Stimulated activated naive B cell treated with anti-CD40 and anti-IgM and Interleukin-4, amounts not matched to agents 10 μg/mL and 1 μg/mL and 100 μg/mL, for 72 hours (primary cell): ENCODE measurements at places on chromosomes 11 and 22.

DNA sequence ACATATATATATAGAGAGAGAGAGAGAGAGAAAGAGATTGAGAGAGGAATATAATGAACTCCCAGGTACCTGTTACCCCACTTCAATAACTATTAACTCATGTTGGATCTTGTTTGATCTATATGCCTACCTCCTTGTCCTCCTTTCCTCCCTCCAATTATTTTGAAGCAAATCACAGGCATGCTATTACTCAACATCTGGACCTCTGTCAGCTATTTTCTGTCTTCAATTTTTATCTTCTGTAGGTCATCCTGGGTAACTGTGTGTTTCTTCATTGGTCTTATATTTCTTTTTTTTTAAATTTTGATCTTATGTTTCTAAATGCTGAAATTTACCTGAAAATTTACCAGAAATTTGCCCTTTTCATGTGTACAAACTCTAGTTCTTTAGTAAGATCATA lies 24.8 kb downstream of the UVRAG start:
- H3K27ac ChIP-seq = peak overlapping the region; percentile 49
- H3K36me3 ChIP-seq = peaks cover 34% of the 10 kb centered on the region
- no peaks in the 10 kb centered on the region for H3K27me3 ChIP-seq
- no peak overlapping the region for H3K4me3 ChIP-seq
- peaks cover 89% of the 10 kb centered on the region for H3K4me1 ChIP-seq

- peaks cover 19% of the 10 kb centered on the region for H3K4me1 ChIP-seq
- H3K36me3 ChIP-seq = no peaks in the 10 kb centered on the region
- H3K27ac ChIP-seq = no peak overlapping the region
Measured at GRCh38 chr22:49998718-49999062, 13.9 kb downstream of the IL17REL start.

- no peaks in the 10 kb centered on the region for H3K4me1 ChIP-seq
- H3K27ac ChIP-seq = no peak overlapping the region
- H3K4me3 ChIP-seq = no peak overlapping the region
- H3K27me3 ChIP-seq = peaks cover 27% of the 10 kb centered on the region
Measured at GRCh38 chr11:32039149-32039548, 51.7 kb upstream of the RCN1 start.

- DNase-seq = no peak
- H3K4me3 ChIP-seq = no peak overlapping the region
- no peaks in the 10 kb centered on the region for H3K36me3 ChIP-seq
- H3K27ac ChIP-seq = no peak overlapping the region
- peaks cover 18% of the 10 kb centered on the region for H3K4me1 ChIP-seq
- H3K27me3 ChIP-seq = peaks cover 12% of the 10 kb centered on the region
Measured at GRCh38 chr22:38964989-38965388, 7.6 kb downstream of the APOBEC3A start.

GRCh38 chr22:44719586-44720368 lies 17.8 kb downstream of the PRR5 start:
- H3K4me1 ChIP-seq = peaks cover 2% of the 10 kb centered on the region
- no peak for DNase-seq
- H3K4me3 ChIP-seq = no peak overlapping the region
- no peaks in the 10 kb centered on the region for H3K27me3 ChIP-seq

DNA sequence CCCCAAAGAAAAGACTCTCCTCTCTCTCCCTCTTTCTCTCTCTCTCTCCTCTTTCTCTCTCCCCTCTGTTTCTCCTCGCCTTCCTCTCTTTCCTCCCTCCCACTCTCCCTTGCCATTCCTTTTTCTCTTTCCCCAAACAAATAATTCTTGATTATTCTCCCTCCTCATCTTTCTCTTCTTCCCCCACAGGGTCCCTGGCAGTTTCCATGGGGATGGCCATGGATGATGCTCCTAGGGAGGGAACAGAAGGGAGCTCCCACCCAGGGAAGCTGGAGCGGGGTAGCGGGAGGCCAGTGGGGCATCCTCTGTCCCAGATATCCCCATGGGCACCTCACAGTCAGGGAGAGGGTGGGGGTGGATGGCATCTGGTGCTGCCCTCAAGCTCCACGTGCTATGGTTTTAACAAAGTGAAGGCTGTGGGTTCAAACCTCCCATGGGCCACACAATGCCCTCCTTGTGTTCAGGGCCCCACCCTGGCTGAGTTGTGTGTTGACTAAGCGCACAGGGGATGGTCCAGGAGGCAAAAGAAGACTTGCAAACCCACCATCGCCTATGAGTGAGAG lies 266.4 kb downstream of the BUD13 start:
- H3K4me1 ChIP-seq = no peaks in the 10 kb centered on the region
- H3K4me3 ChIP-seq = no peak overlapping the region
- DNase-seq = no peak
- peaks cover 53% of the 10 kb centered on the region for H3K27me3 ChIP-seq

DNA sequence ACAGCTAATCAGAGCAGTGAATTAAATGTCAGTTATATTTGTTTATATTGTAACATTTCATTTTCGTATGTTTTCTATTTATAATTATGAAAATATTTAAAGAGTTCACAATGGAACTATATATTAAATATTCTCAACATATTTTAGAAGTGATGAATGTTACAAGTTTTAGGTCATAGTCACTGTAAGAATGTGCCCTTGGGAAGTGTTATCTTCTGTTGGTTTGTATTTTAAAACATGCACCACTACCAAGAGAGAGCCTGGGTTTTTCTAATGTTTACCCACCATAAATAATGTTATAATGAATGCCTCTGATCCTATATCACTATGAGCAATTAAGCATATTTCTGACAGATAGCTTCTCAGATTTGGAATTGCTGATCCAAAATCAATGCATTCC lies 171.0 kb downstream of the BCR start:
- H3K36me3 ChIP-seq = no peaks in the 10 kb centered on the region
- no peak overlapping the region for H3K27ac ChIP-seq
- H3K27me3 ChIP-seq = peaks cover 17% of the 10 kb centered on the region
- H3K4me1 ChIP-seq = no peaks in the 10 kb centered on the region
- no peak overlapping the region for H3K4me3 ChIP-seq
- no peak for DNase-seq

- H3K27ac ChIP-seq = peak overlapping the region; percentile 4
- H3K4me3 ChIP-seq = no peak overlapping the region
- DNase-seq = no peak
- H3K36me3 ChIP-seq = peaks cover 76% of the 10 kb centered on the region
Measured at GRCh38 chr11:76623171-76623883, 47.2 kb downstream of the LRRC32 start.

GRCh38 chr22:20430720-20431510 lies 6.7 kb downstream of the SCARF2 start:
- H3K36me3 ChIP-seq = no peaks in the 10 kb centered on the region
- H3K4me1 ChIP-seq = peaks cover 29% of the 10 kb centered on the region
- peak; percentile 30 for DNase-seq
- H3K4me3 ChIP-seq = peak overlapping the region; percentile 82
- H3K27ac ChIP-seq = no peak overlapping the region
- peaks cover 83% of the 10 kb centered on the region for H3K27me3 ChIP-seq

GRCh38 chr11:72080326-72081183 lies at the start of the genes LRRC51 and NUMA1:
Gene LRRC51, plus strand, starts transcription at chr11:72080850. Its CDS starts 8,234 bp downstream, at chr11:72089084.
Gene NUMA1, minus strand, starts transcription at chr11:72080542. Its CDS starts 44,599 bp downstream, at chr11:72035943.
- H3K36me3 ChIP-seq = peaks cover 7% of the 10 kb centered on the region
- peak within 1 kb of the TSS; percentile 99 for H3K4me3 ChIP-seq
- H3K27me3 ChIP-seq = no peaks in the 10 kb centered on the region
- DNase-seq = peak; percentile 99
- peak within 1 kb of the TSS; percentile 95 for H3K27ac ChIP-seq

DNA sequence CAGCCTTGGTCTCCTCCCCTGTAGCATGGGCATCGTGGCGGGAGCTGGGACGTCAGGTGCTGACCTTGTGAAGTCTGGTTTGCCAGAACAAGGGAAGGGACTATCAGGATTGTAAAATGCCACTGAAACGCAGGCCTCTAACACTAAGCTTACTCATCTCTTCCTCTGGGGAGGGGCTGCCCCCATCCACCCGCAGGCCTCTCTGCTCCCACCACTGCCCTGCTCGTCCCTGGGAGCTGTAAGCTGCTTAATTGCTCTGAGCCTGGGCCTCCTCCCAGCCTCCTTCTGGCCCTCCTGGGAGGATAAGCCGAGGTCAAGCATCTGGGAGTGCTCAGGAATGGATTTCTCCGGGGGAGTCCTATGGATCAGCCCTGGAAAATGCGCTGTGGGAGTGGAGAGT lies 8.4 kb downstream of the SHISAL1 start:
- H3K36me3 ChIP-seq = no peaks in the 10 kb centered on the region
- no peak overlapping the region for H3K27ac ChIP-seq
- H3K4me3 ChIP-seq = no peak overlapping the region
- no peaks in the 10 kb centered on the region for H3K4me1 ChIP-seq

DNA sequence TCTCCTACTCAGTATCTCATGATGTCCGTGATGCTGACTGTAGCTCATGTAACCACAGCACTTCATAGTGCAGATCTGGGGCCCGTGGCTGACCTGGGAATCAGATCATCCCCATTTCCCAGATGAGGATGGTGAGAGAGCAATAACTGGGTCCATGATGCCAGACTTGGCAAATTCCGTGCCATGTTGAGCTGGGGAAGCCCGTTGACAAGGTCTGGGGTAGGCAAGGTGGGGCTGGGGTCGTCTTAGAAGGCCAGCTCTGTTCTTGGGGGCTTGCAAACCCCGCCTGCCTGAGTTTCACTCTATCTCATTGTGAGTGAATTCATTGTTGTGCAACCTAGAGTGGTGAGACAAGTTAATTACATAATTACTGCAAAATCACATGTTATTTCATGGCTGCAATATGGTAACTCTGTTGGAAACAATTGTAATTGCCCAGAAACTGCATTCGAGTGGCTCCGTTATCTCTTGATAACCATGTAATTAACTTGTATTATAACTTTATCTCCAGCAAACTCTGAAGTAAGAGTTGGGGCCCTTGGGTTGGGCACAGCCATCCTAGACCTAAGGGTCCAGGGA lies 41.7 kb downstream of the LMO1 start:
- H3K4me3 ChIP-seq = no peak overlapping the region
- peaks cover 7% of the 10 kb centered on the region for H3K4me1 ChIP-seq
- no peaks in the 10 kb centered on the region for H3K27me3 ChIP-seq
- DNase-seq = no peak
- H3K36me3 ChIP-seq = no peaks in the 10 kb centered on the region

- no peaks in the 10 kb centered on the region for H3K27me3 ChIP-seq
- no peak overlapping the region for H3K4me3 ChIP-seq
- DNase-seq = no peak
- no peaks in the 10 kb centered on the region for H3K36me3 ChIP-seq
Measured at GRCh38 chr11:115425816-115426215, 78.4 kb downstream of the CADM1 start.

- peak overlapping the region; percentile 100 for H3K4me3 ChIP-seq
- peaks cover 5% of the 10 kb centered on the region for H3K4me1 ChIP-seq
- H3K27me3 ChIP-seq = no peaks in the 10 kb centered on the region
- no peaks in the 10 kb centered on the region for H3K36me3 ChIP-seq
- DNase-seq = peak; percentile 15
- H3K27ac ChIP-seq = peak overlapping the region; percentile 70
Measured at GRCh38 chr11:74397501-74398243, 561 bp downstream of the PGM2L1 start.

- no peaks in the 10 kb centered on the region for H3K4me1 ChIP-seq
- H3K27ac ChIP-seq = no peak overlapping the region
- DNase-seq = no peak
- no peak overlapping the region for H3K4me3 ChIP-seq
Measured at GRCh38 chr11:15893080-15893492, 463.3 kb downstream of the SOX6 start.

DNA sequence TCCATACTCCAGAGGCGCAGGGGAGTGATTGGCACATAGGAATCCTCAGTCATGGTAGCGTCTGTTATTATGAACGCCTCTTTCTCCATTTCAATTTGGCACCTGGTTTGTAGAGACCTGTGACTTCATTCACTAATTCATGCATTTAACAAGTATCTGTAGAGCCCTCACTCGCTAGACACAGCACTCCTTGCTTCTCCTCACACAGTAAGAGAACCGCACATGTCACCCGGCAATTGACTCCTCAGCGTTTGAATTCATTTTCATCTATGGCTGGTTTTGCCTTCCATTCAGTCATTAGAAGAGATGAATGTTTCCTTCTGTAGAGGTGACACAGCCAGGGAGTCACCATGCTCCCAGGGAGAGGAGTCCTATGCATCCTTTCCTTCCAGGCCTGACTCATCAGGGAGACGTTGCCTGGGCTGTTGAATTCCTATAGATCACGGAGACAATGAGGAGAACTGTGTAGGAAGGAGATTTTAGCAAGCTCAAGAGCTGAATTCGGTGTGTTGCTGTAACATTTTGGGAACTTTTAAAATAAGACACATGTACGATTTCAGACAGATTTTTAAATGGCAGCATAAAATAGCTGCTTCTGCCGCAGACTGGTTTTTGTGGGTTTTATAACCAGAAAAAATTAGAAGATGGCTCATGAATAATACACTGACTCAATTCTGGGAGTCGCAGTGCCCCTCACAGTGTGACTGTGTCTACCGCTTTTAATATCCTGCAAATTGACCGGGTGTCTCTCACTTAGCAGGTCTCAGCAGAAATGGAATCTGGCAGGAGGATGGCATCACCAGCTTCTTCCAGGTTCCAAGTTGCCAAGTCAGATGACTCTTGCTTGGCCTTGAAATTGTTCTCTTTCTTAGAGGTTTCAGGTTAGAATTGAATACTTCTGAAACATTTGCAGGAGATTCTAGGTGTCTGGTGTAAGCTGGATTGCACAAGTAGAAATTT lies 44.4 kb upstream of the CLMP start:
- DNase-seq = no peak
- peaks cover 6% of the 10 kb centered on the region for H3K27me3 ChIP-seq
- no peak overlapping the region for H3K27ac ChIP-seq
- H3K4me3 ChIP-seq = no peak overlapping the region

DNA sequence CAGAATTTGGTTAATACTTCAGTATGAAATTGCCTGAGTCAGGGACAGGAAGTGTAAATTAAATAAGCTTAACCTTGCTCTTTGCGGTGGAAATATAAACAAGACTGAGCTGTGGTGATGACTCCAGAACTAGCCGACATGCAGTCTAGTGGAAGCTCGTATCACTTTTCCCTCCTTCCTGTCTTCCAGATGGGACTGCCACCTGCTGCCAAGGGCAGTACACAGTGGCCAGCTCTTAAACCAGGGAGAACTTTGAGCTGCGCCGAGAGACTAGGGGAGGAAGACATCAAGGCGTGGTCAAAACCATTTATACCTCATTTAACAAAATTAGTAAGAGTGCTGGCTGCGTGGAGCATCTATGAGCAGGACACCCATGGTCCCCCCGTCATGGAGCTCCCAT lies 31.3 kb upstream of the CTTN start:
- H3K36me3 ChIP-seq = peaks cover 30% of the 10 kb centered on the region
- no peak for DNase-seq
- H3K27ac ChIP-seq = no peak overlapping the region
- peaks cover 19% of the 10 kb centered on the region for H3K4me1 ChIP-seq

DNA sequence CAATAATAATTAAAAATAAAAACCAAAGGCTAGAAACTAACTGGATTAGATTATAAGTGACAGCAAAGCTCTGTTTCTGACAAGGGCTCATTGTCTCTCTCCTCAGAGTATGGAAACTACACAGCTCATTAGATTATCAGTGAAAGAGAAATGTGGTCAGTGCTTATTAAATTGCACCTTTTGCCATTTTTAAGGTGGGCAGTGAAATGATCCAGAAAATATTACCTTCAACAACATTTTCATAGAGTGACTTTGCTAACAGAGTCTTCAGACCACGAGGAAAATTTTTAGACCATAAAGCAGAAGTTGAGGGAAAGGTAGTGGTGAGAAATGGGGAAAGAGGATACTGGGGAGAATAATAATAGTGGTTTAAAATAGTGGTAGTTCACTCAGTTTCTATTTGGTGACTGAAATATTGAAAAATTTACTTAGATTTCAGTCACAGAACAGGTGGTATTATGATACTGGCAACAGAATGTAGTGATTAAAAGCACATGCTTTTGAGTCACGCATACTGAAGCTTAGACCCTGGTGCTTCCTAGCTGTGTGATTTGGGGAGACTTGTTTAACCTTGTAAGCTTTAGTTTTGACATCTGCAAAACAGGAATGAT lies 684.0 kb upstream of the CCDC90B start:
- DNase-seq = no peak
- H3K36me3 ChIP-seq = no peaks in the 10 kb centered on the region
- H3K27me3 ChIP-seq = no peaks in the 10 kb centered on the region
- H3K4me1 ChIP-seq = no peaks in the 10 kb centered on the region
- no peak overlapping the region for H3K4me3 ChIP-seq
